ENCODE measurements at places on chromosomes 1 and 21. TPM values are rescaled to one million over a fixed set of nuclear protein-coding genes. Genes with fewer than 3 reads are reported as not detected.

- peak; percentile 18 for DNase-seq
Measured at GRCh38 chr1:111989531-111990025, at the start of gene KCND3. Gene KCND3 (minus strand): TSS chr1:111989668.

DNA sequence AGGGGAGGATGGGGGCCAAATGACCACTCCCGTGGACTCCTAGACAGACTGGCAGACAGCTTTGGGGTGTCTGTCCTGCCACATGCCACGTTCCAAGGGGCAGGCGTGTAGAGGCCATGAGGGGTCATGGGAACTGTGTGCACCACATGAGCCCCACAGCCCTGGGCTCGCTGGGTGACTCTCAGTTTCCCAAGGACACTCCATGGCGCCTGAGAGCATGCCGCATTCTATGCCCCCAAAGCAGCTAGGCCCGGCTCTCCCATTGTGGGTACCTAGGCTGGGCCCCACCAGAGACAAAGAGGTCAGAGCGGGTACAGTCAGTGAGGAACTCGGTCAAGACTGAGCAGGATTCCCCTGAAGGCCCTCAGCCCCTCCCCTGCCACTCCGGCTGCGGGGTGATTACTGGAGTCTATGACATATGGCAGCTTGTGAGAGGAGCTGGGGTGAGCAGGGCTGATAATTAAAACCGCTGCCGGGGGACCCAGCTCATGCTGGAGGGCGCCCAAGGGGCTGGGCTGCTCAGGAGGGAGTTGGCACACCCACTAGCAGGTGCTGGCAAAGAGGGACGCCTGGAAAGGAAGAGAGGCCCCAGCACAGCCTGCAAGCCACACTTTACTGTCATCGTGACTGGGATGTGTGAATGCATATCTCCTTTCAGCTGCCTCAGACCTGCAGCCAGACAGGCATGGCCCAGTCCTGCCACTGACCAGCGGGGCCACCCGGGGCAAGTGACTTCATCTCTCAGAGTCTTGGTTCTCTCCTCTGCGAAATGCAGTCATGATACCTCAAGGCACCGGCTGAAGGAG lies 8.4 kb downstream of the LRP8 start:
- no peak for DNase-seq

DNA sequence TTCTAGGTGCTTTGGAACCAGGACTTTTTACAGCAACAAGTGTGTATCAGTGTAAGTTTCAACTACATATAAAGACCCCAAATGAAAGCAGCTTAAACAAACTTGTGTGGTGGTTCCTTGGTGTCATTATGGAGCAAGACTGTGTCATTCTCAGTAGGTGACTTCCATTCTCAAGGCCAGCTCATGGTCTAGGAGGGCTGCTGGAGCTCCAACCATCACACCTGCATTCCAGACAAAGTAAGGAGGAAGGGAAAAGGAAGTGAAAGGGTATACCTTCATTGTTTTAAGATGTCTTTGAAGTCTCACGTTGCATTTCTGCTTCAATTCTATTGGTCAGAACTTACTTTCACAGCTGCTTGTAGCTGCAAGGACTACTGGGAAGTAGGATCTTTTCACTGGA lies 188.6 kb downstream of the C1orf94 start:
- no peak for DNase-seq

GRCh38 chr1:234570329-234571120 lies 39.5 kb downstream of the IRF2BP2 start:
- no peak for DNase-seq

DNA sequence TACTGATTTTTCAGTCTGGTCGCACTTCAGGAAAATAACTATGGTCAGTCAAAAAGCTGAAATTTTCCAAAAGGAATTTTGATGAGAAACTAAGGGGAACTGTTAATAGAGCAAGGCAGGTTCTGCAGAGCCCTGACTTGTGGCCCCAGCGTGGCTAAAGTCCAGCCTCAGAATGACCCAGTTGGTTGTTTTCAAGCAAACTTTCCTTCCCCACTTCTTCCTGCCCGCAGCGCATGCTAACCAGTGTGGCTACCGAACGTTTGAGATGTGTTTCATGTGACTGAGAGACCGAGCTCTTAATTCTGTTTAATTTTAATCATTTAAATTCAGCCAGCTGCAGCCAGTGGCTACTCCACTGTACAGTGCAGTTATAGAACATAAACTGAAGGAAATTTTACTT lies 6.2 kb upstream of the IL10RB start:
- DNase-seq, result no peak

GRCh38 chr1:113391649-113392271 lies 1.4 kb downstream of the MAGI3 start:
- DNase-seq, result peak; percentile 63

Gene TLCD4
- polyA plus RNA-seq, result 0.18 TPM

Gene FCAMR
- polyA plus RNA-seq, result not detected

Gene KRTAP12-2
- polyA plus RNA-seq, result not detected

Gene FAM72B
- polyA plus RNA-seq, result 4.8 TPM

Gene LCE6A
- polyA plus RNA-seq, result not detected

Gene RHD
- polyA plus RNA-seq, result not detected
